ENCODE measurements at places on chromosomes 12 and 14.

GRCh38 chr14:58724702-58725101 is 86.9 kb downstream of the DACT1 start:
- DNase-seq = no peak

GRCh38 chr12:75479963-75480461 is 543 bp upstream of the GLIPR1 start:
- DNase-seq = peak; percentile 24

DNA sequence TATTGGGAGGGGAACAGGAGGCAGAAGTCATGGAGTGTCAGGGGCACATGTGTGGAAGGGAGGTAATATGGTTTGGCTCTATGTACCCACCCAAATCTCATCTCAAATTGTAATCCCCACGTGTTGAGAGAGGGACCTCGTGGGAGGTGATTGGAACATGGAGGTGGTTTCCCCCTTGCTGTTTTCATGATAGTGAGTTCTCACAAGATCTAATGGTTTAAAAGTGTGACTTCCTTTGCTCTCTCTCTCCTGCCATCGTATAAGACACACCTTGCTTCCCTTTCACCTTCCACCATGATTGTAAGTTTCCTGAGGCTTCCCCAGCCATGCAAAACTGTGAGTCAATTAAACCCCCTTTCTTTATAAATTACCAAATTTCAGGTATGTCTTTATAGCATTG is 41.6 kb upstream of the CDK17 start:
- no peak for DNase-seq

GRCh38 chr12:107349008-107349747 is 255.8 kb upstream of the CRY1 start:
- DNase-seq = peak; percentile 58

- peak; percentile 57 for DNase-seq
Observed at GRCh38 chr12:72271451-72272090, 599 bp upstream of the TRHDE start.

GRCh38 chr12:52372216-52373154 is 5.2 kb upstream of the KRT85 start:
- DNase-seq = peak; percentile 95

GRCh38 chr12:20950248-20950647 is 139.7 kb downstream of the SLCO1B3 start:
- DNase-seq = peak; percentile 9

DNA sequence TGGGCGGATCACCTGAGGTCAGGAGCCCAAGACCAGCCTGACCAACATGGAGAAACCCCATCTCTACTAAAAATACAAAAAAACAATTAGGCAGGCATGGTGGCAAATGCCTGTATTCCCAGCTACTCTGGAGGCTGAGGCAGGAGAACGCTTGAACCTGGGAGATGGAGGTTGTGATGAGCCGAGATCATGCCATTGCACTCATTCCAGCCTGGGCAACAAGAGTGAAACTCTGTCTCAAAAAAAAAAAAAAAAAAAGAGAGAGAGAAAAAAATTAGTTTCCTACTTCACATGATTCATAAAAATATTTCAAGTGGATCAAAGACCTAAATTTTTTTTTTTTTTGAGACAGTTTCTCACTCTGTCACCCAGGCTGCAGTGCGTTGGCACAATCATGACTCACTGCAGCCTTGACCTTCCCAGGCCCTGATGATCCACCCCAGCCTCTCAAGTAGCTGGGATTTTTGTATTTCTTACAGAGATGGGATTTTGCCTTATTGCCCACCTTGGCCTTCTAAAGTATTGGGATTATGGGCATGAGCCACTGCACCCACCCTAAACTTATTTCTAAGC is 24.9 kb downstream of the FCF1 start:
- no peak for DNase-seq

DNA sequence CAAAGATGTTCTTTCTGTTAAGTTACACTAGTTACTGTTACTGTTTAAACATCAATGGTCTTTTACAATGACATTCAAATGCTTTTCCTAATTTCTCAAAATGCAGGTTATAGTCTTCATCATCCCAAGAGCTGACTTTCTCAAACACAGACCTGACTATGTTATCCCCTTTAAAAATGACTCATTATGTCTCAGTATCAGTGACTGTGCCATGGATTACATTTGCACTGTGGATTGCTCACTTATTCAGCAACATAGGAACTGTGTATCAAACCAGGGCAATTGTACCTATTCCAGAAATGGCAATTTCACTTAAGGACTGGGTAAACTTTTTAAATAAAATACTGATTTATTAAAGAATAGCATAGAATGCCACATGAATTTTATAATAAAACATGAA is 630.2 kb upstream of the NOVA1 start:
- DNase-seq = no peak

DNA sequence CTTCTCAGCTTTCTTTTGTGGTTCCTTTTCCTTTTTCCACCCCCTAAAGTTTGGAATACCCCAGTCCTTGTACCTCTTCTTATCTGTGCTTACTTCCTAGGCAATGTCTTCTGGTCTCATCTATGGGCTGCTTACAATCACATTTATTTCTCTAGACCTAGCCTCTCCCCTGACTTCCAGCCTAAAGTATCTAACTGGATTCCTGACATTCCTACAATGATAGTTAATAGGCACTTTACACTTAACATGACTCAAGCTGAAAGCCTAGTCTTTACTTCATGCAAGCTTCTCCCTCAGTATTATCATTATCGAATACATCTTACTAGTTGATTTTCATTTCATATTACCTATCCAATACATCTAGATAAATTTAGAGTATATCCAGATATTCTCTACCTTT is 21.2 kb downstream of the CLECL1 start:
- DNase-seq = peak; percentile 41

DNA sequence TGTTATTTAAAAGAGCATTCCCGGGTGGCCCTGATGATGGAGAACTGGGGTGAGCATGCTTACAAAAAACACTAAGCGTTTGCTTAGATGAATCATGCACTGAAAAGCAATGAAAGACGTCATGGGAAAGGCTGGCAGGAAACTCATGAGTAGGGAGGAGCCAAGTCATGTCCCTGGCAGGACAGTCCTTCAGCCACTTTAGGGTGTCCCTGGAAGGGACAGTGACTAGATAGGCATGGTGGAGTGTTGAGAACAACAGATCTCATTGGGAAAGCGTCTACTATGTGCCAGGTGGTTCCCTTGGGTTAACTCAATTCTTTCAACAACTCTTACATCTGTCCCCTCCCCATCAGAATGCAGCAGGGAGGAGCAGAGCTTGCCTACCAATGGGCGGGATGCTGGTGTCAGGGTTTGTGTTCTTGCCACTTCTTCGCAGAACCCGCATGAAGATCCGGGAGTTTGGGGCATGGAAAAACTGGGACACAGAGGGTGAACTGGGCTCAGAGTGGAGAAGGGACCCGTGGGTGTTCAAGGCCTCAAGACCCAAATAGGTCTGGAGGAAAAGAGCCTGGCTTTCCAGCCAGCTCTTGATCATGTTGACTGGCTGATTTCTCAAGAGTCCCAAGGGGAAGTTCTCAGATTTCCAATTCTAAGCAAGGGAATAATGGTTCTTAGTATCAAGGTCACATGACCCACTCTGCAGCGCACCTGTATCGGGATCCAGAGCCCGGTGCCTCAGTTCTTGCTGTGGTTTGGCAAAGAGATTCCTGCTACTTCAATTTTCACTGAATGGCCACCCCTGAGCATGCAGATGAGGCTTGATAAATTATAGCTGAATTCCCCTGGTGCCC is 653.9 kb upstream of the TBX3 start:
- DNase-seq = peak; percentile 85

DNA sequence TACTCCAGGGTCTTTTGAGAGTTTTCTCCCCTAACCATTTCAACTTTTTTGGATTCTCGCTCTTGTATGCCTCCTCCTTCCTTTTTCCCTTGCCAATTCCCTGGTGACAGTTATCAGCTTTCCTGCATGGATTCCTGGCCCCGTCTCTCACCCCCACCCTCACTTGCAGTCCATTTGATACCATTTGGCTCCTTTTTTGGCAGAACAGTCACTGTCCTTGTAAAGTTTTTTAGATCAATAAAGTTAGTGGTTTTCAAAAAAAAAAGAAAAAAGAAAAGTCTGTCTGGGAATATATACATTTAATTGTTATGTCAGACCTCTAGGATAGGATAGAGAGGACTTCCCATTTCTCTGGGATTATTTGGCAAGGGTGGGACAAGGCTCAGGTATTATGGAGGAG is 42.1 kb downstream of the ACTN1 start:
- no peak for DNase-seq

DNA sequence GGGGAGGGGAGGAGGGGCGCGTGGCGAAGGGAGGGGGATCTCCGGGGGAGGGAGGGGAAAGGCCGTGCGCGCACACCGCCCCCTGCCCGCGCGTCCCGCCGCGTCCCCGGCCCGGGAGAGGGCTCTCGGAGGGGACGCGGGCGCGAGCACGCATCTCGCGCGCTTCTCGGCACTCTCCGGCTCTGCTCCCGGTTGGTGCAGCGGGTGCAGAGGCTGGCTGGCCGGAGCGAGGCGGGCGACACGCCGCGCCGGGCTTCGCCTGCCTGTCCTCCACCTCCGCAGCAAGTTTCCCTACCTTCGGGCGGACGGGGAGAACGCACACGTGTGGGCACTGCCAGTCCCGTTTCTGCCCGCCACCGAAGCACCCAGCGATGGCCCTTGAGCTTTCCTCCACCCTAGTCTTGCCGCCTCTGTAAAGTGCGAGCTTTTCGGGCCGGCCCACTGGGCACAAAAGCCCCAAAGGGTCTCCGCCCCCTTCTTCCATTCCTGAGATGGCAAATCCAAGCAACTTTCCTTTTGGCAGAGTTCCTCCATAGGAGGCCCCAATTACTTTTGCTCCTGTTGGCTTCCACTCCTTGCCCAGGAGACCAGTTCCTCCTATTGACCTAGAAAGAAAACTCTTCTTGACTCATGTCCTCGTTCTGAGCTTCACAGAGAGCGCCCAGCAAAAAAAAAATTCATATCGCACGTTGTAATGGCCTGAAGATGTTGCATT is 363 bp upstream of the CSAD start:
- DNase-seq = peak; percentile 83

- DNase-seq = peak; percentile 61
Observed at GRCh38 chr12:11827091-11828061, 177.9 kb downstream of the ETV6 start.

- no peak for DNase-seq
Observed at GRCh38 chr12:14950421-14950820, 11.0 kb downstream of the ARHGDIB start.

DNA sequence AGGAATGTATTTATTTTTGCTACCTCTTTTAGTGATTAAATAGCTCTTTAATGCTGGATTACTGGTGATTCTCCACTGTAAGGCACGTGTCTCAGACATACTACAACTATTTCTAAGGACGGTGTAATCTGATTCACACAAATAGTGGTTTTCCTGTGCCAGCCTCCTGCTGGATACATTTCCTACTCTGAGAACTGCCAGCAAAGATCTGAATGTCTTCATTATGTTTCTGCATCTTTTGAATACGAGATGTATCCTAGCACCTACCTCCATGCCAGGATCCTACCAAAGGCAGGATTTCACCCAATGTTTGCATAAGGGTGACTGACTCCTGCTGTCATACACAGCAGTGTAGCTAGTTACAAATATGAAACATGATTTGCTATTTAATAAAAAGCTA is 120.6 kb downstream of the PRICKLE1 start:
- DNase-seq = no peak

GRCh38 chr14:31596342-31597095 is 35.3 kb downstream of the NUBPL start:
- DNase-seq = no peak

- no peak for DNase-seq
Observed at GRCh38 chr14:95046711-95047681, 110.3 kb downstream of the DICER1 start.

- DNase-seq = no peak
Observed at GRCh38 chr12:109418848-109419480, 58.1 kb downstream of the KCTD10 start.

DNA sequence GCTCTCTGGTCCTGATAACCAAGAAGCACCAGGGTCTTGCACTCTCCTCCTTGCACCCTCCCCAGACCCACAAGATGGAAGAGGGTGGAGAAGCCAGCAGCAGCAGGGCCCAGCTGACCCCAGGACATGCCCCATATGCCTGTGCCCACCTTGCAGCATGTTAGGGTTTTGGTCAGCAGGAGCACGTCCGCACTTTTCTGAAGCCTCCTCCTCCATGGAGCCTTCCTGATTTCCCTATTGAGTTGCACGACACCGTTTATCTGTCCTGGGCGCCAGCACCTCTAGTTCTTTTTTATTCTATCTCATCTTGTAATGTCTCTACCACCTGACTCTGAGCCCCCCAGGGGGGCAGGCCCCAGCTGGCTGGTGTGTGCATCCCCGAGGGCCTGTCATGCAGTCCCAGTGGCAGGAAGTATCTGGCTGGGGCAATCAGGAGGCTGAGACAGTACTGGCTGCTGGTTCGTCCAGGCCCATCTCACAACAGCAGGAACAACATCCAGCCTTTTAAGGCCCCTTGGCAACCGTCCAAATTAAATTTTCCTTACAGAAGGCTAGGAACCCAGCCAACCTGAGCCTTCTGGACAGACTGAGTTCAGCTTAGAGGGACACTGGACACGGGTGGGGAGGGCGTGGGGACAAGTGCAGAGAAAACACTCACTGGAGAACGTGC is 39.6 kb downstream of the CCDC85C start:
- DNase-seq = no peak

GRCh38 chr12:5947006-5947405 is 1.9 kb upstream of the ANO2 start:
- no peak for DNase-seq

- DNase-seq = no peak
Observed at GRCh38 chr14:101719708-101720107, 41.8 kb upstream of the PPP2R5C start.

DNA sequence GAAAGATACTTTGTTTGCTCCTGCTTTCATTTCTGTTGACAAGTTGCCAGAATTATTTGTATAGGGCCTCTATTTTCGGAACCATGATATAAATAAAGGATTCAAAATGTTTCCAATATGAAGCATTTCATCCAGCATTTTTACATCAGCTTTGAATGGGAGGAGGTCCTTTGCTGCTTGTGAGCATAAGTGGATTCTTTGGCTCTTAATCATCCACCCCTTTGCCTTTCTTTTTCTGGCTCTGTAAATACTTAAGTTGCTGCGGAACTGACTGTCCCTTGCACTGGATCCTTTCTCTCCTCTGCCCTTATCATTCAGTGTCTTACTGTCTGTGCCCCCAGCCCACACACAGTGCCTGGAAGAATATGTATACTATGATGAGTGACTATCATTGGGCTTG is 357.3 kb upstream of the RGS6 start:
- DNase-seq = peak; percentile 81

DNA sequence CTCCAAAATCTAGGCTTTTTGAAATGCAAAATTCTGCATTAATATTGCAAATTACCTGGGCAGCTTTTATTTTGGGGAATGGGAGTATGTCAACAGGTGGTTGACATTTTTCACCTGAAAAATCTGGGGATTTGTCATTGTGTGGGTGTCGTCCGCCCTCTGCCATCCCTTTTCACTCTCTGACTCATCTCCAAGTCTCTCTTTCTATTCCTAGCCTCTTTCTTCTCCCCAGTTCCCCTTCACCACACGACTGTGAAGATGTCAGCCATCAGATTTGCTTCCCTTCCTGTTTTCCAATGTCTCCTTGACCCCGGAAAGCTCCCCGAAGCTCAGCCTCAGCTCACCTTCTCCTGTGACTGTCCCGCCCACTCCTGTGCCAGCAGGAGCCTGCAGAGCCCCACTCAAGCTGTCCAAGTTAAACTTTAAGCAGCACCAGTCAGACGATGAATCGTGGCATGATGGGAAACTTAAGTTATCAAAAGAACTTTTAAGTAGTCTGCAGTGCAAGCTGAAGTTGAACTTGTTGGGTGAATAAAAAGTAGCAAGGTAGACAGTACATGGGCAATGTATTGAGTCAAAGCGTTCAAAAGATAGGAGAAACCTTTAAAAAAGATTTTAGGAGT is 590.2 kb downstream of the VRK1 start:
- no peak for DNase-seq

Data from AG20443 (cell line).